Renal pelvis (tissue), 12 donors: ENCODE measurements at places on chromosomes 2 and 18.

DNA sequence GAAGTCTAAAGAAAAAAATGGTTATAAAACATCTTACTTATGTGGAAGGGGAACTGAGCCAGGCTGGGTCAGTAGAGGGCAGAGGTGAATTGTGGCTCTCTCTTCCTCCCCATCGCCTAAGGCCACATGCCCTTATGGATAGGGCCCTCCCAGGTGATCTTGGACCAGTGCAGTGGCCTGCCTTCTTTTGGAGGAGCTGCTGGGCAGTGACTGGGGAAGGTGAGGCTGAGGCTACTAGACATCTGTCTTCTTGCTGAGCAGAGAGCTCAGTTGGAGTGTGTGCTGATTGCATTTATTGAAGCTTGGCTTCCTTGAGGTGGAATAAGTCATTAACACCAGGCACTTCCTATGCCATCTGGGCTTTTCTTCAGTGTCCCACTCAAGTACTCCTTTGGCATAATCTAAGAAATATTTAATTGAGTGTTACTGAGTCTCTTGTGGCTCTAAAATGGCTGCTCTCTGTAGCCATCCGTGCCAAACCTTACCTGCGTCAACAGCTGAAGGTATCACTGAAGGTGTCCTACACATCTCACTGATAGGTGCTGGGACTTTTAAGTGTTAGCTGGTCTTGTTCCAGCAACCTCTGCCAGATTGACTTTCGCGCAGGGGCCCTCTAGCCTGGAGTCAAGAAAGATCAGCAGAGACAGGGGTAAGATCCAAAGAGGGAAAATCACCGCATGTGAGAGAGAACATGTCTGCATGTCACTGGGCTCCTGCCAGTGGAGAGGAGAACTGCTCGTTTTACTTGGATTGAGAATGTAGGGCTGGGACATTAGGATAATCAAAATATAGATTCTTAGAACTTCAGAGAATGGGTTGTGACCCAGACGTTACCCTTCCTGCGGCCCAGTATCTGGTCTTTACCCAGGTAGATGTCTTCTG, 256.1 kb downstream of the LTBP1 start:
- no peak for DNase-seq

- no peak for DNase-seq
Observed at GRCh38 chr18:49747876-49748275, 65.5 kb downstream of the ACAA2 start.

DNA sequence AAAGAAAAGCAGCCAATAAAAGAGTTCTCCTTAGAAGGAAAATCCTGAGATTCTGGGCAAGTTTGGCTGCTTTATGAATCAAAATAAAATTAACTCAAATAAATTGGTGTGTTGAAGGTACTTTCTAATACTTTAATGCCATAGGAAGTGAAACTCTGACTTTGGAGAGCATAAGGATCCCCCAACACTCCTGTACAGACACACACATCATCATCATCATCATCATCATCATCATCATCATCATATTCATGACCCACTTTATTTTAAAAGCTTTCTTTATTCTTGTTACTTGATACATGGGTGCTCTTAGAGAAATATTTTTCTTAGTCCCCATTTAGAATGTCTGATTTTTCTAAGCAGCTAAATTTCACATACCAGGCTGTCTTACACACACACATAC, 283.1 kb upstream of the CYRIA start:
- DNase-seq, result no peak

- no peak for DNase-seq
Observed at GRCh38 chr2:142462306-142462705, 331.5 kb upstream of the LRP1B start.

DNA sequence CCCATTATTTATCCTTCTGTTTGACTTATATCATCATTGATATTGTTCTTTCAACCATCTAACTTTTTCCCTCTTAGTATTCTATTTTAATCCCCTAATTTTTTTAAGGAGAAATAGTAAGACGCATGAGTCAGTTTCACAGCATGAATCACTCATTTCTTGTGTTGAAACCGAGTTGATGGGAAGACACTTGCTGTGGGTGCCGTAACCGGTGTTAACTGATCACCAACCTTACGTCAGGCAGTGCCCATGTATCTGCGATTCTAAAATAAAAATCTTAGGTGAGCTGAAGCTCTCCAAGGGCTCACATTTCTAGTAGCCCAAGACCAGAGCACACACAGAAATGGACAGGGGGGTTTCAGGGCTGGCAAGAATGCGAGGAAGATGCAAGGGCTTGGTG, 348.1 kb downstream of the GALR1 start:
- DNase-seq, result no peak

- DNase-seq, result peak; percentile 29
Observed at GRCh38 chr2:151374436-151374835, 17.0 kb downstream of the TNFAIP6 start.
